ENCODE measurements at places on chromosomes 12 and 14. TPM values are rescaled to one million over a fixed set of nuclear protein-coding genes. Genes with fewer than 3 reads are reported as not detected.

DNA sequence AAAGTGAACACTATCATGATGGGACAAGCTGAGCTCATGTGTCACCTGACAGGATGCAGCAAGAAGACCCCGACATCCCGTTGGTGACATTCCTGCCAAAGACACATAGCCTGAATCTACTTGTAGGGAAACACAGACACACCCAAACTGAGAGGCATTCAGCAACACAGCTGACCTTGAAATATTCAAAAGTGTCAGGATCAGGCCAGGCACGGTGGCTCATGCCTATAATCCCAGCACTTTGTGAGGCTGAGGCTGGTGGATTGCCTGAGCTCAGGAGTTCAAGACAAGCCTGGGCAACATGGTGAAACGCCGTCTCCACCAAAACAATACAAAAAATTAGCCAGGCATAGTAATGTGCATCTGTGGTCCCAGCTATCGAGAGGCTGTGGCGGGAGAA lies 232.0 kb upstream of the PLXNC1 start:
- DNase-seq = no peak

- DNase-seq = no peak
Observed at GRCh38 chr12:48125985-48126384, 6.8 kb downstream of the PFKM start.

The SLC25A21 gene
- not detected for polyA plus RNA-seq

GRCh38 chr12:117063162-117063911 lies 35.9 kb downstream of the TESC start:
- DNase-seq = no peak

DNA sequence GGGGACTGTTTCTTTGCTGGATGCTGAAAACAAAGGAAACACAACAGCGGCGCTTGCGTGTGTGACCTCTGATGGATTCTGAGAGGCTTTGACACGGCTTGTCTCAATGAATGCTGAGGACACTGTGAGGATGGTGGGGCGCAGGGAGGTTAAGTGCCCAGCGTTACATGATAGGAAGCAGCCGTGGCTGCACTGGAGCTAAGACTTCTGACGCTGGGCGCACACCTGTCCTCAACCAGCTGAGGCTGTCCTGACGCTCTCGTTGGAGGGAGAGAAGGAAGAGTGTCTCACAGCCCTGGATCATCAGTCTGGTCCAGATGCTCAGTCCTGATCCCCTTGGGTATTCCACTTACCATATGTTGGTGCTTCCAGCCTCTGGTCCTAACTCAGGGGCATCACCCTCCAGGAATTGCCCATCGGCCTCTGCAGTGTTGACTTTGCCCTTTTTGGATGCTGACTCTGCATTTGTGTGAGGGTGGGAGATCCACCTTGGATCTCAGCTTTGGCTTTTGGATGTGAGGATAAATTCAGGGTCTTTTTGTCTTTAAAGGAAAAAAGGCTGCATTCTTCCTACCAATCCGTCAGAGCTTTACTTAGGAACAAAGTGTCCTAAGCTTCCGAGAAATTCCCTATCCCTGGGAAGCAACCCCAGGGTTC lies 125.2 kb downstream of the ZNF664 start:
- DNase-seq = no peak

Data from CD4-positive, CD25-positive, alpha-beta regulatory T cell (primary cell).